ENCODE measurements at places on chromosomes 13 and 19.

GRCh38 chr19:30224689-30225606 is 147.2 kb upstream of the ZNF536 start:
- DNase-seq = no peak

- DNase-seq = no peak
Observed at GRCh38 chr19:34141025-34141424, 31.3 kb upstream of the LSM14A start.

GRCh38 chr19:33301144-33301899 is 1.0 kb downstream of the CEBPA start:
- DNase-seq = no peak

GRCh38 chr13:103884101-103884723 is 818.0 kb upstream of the SLC10A2 start:
- DNase-seq = no peak

GRCh38 chr13:103291798-103292572 is 225.8 kb upstream of the SLC10A2 start:
- no peak for DNase-seq

DNA sequence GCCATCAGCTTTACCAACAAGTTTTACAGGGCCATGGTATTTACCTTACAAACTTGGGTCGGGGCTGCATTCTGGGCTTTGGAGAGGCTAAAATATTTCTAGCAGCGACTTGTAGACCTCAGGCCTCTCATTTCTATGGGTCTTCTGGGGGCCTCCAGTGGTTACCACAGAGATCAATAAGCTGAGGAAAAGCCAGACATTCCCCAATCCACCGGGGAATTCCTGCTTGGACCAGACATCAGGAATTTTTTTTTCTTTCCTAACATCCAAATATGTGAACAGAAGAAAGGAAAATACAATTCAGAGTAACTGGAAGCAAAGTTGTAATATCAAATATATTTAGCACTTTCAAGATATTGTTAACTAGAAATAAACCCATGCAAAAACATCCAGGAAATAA is 1.5 kb downstream of the DZIP1 start:
- no peak for DNase-seq

GRCh38 chr19:15268192-15268927 is 36.1 kb upstream of the EPHX3 start:
- no peak for DNase-seq

DNA sequence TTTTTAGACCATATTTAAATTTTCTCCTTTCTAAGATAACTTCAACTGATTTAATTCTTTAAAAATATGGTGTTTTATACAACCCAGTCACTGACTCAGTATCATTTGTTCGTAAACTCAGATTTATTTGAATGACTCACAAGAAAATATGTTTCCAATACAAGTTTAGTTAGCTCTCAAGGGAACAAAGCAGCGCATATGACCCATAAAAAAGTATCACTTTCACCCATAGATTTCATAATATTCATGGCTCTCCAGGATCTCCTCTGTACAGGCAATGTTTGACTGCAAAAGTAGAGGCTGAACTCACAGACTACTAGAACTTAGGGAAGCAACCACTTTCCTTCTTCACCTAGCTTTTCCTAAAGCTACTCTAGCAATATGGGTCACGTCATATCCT is 405.6 kb upstream of the PCDH9 start:
- DNase-seq = no peak

DNA sequence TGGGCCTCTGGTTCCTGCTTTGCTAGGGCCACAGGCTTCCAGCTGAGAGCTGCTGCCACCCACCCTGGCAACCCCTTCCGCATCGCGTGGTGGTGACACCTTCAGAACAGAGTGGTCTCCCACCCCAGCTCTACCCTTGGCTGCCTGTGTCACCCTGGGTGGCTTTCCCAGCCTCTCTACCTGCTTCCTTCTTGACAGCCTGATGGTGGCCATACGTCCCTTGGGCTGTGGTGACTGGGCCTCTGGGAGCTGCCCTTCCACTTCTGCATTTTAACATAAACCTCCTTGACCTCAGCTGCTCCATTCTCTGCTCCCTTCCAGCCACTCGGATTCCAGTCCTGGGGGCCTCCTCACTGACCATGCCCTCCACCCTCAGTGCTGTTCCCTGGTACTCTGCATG is 17.0 kb downstream of the PAK4 start:
- DNase-seq = no peak

- DNase-seq = no peak
Observed at GRCh38 chr13:94198681-94199080, 280.8 kb downstream of the DCT start.

DNA sequence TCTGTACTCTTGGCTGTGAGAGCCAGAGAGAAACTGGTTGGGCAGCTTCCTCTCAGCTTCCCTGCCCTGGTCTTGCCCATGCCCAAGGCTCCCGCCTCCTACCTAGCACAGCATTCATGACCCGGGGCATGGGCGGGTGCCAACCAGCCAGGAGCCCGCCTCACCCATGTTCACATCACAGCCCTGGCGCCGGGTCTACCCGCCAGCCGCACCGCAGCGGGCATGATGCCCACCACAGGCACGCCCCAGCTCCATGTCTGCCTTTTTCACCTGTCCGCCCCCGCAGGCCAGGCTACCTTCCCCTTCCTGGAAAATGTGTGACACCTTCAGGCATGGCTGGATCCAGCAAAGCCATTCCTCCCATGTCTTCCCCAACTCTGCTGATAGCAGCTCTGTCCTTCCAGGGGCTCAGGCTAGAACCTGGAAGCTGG is 42.1 kb downstream of the PTPRS start:
- DNase-seq = no peak

DNA sequence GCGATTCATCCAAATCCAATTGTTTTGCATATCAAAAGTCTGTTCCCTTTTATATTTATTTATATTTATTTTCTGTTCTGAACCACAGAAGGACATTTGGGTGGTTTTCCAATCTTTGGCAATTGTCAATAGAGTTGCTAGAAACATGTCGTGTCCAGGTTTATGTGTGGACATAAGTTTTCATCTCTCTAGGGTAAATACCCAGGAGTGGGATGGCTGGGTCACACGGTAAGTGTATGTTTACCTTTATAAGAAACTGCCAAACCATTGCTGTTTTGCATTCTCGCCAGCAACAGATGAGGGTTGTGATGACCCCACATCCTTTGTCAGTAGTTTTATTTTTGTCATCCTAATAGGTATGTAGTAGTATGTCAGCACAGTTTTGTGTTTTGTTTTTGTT is 12.5 kb downstream of the AP1M1 start:
- no peak for DNase-seq

- no peak for DNase-seq
Observed at GRCh38 chr19:38385057-38385803, 2.6 kb downstream of the GGN start.

DNA sequence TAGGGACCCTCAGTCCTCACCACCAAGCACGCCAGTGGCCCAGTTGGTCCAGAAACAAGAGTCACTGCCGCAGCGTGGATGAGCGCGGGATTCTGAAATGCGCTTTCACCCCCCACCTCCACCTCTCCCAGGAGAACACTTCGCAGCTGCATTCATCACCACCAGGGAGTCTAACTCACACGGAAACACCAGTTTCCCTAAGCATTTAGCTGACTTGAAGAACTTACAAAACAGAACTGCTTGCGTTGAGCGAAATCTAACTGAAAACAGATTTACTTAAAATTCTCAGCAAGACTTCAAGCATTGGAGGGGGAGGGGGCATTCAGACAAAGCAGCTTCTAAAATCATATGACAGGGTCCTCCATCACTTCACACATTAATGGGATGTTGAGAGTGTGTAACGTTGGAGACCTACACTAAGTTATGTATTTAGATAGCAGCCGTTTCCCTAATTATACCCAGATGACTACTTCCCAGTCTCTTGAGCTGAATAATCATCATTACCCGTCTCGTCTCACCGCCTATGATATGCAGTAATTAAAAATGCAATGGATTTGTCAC is 258.2 kb upstream of the IRS2 start:
- no peak for DNase-seq

DNA sequence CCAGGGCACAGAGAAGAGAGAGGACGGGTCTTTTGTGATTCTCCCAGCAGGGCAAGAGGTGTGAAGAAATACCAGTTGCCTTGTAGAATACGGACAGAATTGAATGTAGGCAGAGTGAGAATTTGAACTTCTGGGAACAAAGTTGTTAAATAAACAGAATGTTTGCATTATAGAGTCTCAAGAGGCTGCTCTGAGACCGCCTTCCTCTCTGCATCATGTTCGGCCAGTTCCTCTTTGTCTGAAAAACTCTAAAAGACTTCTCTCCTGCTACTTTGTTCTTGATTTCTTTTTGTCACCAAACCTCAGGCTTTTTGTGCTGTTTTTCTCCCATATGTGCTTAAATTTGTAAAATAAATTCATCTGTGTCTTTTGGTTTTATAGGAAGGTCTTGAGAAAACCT is 256.4 kb downstream of the DLEU7 start:
- no peak for DNase-seq

- no peak for DNase-seq
Observed at GRCh38 chr19:31880283-31880682, 465.1 kb upstream of the ZNF507 start.

- no peak for DNase-seq
Observed at GRCh38 chr19:42150911-42151361, 18.7 kb upstream of the POU2F2 start.

DNA sequence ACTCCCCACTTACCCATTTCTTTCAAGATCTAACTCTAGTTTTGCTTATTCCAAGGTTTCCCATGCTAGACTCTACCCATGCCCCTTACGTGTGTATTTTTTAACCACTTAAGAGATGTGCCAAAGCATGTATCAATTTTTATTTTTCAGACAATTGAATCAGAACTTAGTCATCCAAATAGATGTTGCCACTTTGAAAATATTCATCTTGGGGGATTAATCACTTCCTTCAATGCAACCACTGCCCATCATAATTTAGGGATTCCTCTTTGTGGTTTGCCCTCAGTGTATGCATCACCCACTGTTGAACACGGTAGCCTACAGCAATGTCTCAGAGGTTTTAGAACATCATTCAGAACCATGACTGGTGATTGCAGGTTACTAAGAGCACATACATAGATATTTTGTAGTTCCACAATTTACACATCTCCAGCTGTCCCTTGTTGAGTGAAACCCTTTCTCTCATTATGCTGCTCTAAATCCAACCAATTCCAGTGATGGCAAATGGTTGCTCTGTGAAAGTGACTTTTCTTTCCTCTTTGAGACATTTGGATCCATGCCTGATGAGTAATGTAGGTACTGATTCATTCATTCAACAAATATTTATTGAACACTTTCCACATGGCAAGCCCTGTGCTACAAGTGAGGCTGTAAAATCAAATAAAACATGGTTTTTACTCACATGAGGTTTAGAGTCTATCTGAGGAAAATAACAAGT is 60.6 kb upstream of the SERP2 start:
- DNase-seq = no peak

DNA sequence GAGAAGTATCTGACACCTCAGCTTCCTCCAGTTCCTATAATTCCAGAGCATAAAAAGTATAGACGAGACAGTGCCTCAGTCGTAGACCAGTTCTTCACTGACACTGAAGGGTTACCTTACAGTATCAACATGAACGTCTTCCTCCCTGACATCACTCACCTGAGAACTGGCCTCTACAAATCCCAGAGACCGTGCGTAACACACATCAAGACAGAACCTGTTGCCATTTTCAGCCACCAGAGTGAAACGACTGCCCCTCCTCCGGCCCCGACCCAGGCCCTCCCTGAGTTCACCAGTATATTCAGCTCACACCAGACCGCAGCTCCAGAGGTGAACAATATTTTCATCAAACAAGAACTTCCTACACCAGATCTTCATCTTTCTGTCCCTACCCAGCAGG is 3.1 kb downstream of the KLF5 start:
- no peak for DNase-seq

DNA sequence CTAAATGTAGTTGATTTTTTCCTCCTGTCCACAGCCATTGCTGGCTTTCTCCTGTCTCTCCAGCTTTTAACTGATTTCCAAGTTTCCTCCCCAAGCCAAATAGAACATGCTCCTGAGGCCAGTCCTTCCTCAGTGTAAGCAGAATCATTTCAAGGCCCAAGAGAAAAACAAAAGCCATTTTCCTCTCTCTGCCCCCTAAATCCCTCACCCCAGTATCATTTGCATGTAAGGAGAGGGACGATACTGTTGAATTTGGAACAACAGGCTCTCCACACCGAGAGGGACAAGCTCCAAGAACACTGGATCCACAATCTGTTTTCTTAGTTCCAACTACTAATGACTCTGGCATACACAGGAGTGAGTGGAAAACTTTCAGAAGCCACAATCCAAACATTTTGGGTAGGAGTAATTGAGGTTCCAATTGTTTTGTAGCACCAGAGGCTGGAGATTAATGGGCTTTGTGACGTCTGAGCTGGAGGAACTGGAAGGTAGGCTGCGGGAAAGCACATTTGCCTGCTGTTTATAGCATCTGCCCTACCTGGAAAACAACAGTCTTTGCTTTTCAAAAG is 156.8 kb downstream of the FLT1 start:
- no peak for DNase-seq

DNA sequence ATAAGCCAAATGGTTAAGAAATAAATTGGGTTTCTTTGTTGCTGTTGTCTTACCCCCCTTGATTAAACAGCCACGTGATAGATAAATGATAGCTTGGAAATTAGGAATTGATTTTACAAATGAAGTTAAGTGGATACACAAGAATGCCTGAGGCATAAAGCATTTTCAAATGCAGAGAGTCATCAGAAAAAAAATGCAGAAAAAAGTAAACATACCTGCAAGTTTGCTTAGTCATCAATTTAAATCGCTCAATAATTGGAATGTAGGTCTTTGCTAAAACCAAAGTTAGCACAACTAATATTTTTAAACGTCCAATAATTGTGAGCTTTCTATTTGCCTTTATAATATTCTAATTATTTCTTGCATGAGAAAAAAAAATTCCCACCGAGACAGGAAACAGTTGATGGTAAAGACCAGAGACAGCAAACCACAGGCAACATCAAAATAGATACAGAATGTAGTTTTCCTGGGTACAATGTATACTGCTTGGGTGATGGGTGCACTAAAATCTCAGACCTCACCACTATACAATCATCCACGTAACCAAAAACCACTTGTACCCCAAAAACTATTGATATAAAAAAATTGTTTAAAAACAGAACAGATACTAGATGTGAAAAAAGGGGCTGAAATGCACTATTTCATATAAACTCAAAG is 924.0 kb downstream of the PCDH9 start:
- DNase-seq = no peak

DNA sequence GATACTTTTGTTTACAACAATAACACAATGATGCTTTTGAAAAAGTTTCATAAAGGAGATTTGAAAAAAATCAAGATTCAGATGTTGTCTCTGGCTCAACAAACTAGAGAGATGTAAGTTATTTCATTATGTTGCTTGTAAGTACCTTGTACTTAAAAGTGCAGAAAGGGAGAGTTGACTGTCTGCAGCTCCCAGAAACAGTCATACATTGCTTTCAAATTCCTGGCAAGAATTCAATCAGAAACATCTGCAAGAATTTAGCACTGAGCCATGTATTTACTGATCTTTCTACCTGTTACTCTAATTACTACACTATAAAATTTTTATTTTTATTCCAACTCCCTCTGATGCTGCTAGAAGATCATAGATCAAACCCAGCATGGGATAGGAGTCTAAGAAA is 1261.3 kb upstream of the SPRY2 start:
- DNase-seq = no peak

DNA sequence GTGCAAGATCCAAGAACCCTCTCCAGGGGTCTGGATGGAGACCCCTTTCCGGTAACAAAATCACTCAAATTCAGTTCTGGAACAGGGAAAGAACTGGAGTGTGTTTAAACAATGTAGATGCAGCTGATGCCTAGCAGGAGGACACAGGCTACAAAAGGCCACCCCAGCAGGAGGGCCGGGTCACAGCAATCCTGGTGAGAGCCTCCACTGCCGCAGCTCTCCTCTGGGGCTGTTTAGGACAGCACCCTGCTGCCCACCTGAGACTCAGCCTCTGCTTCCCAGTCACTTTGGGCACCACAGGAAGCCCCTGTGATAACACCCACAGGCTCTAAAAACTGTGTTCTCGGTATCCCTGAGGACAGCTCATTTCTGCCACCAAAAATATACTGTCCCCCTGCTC is 318.7 kb upstream of the NBEA start:
- no peak for DNase-seq

All from CD4-positive, alpha-beta T cell treated with Interleukin-12 subunit alpha and Interleukin-12 subunit beta, for 1 hour (primary cell).